ENCODE measurements at places on chromosomes 1 and 21. TPM values are rescaled to one million over a fixed set of nuclear protein-coding genes. Genes with fewer than 3 reads are reported as not detected.

DNA sequence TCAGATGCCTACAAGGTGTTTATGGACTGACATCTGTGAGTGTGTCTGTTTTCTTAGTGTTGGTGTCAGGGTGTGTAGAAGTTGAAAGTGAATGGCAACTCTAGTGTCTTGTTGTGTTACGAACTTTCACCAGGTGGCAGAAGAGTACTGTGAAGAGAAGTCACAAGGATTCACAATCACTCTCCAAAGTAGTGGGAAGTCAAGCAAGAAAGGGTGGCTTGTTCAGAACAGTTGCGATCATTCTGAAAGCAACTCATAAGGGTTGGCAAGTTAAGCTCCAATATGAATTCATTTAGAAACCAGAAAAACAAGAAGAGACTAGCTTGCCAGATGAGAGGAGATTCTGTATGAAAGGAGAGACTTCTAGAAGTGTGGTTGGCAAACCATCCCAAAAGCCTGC, 86.1 kb downstream of the FASLG start:
- peak overlapping the region; percentile 64 for H3K27ac ChIP-seq
- H3K4me3 ChIP-seq = no peak overlapping the region
- peaks cover 23% of the 10 kb centered on the region for H3K4me1 ChIP-seq
- no peak for DNase-seq

- H3K4me1 ChIP-seq = peaks cover 9% of the 10 kb centered on the region
- H3K4me3 ChIP-seq = no peak overlapping the region
- no peak for DNase-seq
- no peaks in the 10 kb centered on the region for H3K27me3 ChIP-seq
- no peak overlapping the region for H3K27ac ChIP-seq
These were observed 185.9 kb upstream of the EDN2 start for GRCh38 chr1:41670217-41670957.

GRCh38 chr1:33087677-33088076, 6.7 kb downstream of the AZIN2 start:
- no peak overlapping the region for H3K27ac ChIP-seq
- DNase-seq = no peak
- no peak overlapping the region for H3K4me3 ChIP-seq
- no peaks in the 10 kb centered on the region for H3K36me3 ChIP-seq
- H3K27me3 ChIP-seq = no peaks in the 10 kb centered on the region
- H3K4me1 ChIP-seq = no peaks in the 10 kb centered on the region

GRCh38 chr1:234454926-234455325, 24.1 kb downstream of the TARBP1 start:
- H3K4me1 ChIP-seq = no peaks in the 10 kb centered on the region
- peaks cover 4% of the 10 kb centered on the region for H3K36me3 ChIP-seq
- H3K4me3 ChIP-seq = no peak overlapping the region
- DNase-seq = no peak

DNA sequence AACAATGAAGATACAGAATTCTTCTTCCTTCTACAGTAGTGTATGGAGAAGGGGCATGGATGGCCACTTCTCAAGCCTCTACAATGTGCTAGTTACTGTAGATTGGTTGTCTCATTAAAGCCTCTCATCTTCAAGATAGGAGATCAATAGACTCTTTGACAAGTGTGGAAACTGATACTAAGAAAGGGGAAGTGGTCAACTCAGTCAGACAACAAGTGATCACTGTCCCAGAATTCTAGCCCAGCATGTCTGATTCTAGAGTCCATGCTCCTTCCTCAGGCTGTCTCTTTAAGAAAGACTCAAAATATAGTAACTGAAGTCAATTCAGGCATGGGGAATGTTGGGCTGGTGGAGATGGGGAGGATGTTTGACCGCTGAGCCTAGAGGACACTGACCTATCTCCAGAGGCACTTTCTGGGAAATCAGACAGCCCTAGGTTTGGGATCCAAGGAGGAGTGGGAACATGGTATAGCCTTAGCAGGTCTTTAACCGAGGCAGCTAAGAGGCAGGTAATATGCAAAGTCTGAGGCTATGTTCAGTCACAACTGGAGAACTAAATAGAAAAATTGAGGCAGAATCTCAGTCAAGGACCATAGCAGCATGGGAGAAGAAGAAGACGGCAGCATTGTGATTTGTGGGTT, 39.3 kb upstream of the EYA3 start:
- H3K4me3 ChIP-seq = no peak overlapping the region
- no peaks in the 10 kb centered on the region for H3K36me3 ChIP-seq
- peak overlapping the region; percentile 67 for H3K27ac ChIP-seq

DNA sequence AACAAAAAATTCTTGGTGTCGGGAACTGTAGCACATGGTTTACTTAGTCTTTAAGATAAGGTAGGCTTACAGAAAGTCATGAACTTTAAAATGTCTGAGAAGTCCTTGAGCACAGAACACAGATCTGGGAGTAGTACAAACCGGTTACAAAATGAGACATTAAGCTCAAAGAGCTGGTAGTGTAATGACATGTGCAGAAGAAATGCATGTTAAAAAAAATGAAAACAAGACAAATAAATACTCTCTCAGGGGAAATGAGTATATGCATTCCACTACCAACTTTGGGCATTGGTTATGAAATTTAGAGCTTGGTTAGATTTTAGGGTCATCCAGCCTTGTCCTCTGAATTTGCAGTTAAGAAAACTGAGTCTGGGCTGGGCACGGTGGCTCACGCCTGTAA, 91.5 kb upstream of the F3 start:
- H3K4me1 ChIP-seq = no peaks in the 10 kb centered on the region
- H3K27ac ChIP-seq = no peak overlapping the region
- H3K27me3 ChIP-seq = no peaks in the 10 kb centered on the region
- no peaks in the 10 kb centered on the region for H3K36me3 ChIP-seq
- no peak overlapping the region for H3K4me3 ChIP-seq
- DNase-seq = no peak

DNA sequence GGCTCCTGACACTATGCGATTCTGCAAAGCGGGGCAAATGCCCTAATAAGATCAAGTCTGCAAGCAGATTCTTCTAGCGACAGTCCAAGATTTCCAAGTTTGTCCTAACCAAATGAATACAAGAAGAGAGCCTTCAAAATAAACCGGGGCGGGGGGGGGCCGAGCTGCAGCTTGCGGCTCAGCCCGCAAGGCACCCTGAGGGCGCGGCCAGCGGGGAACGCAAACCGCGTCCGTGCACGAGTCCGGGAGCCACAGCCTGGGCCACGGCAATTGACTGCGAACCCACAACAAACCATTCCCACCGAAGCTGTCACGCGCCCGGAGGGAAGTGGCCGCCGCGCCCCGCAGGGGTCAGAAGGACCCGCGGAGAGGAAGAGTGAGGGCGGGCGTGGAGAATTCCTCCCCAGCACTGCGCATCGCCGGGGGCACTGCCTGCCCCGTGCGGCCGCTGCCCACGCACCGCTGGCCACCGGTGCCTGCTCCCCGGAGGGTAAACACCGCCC, 687 bp downstream of the TGFBR3 start:
- H3K36me3 ChIP-seq = no peaks in the 10 kb centered on the region
- peaks cover 39% of the 10 kb centered on the region for H3K4me1 ChIP-seq
- H3K4me3 ChIP-seq = peak overlapping the region; percentile 83
- DNase-seq = peak; percentile 88
- H3K27me3 ChIP-seq = no peaks in the 10 kb centered on the region

- H3K27me3 ChIP-seq = no peaks in the 10 kb centered on the region
- H3K36me3 ChIP-seq = no peaks in the 10 kb centered on the region
- H3K4me3 ChIP-seq = no peak overlapping the region
- H3K27ac ChIP-seq = no peak overlapping the region
These were observed 254.2 kb upstream of the ADAMTS5 start for GRCh38 chr21:27221077-27221476.

- H3K27ac ChIP-seq = no peak overlapping the region
- H3K27me3 ChIP-seq = no peaks in the 10 kb centered on the region
- DNase-seq = no peak
- no peak overlapping the region for H3K4me3 ChIP-seq
- no peaks in the 10 kb centered on the region for H3K4me1 ChIP-seq
These were observed 29.1 kb downstream of the LGALS8 start for GRCh38 chr1:236552901-236553300.

GRCh38 chr1:221689138-221689537, 52.8 kb downstream of the DUSP10 start:
- DNase-seq = no peak
- H3K27me3 ChIP-seq = no peaks in the 10 kb centered on the region
- H3K4me3 ChIP-seq = no peak overlapping the region
- H3K4me1 ChIP-seq = no peaks in the 10 kb centered on the region
- no peak overlapping the region for H3K27ac ChIP-seq

The TMEM53 gene
- total RNA-seq = 10.7 TPM

The S100A11 gene
- total RNA-seq = 332 TPM

The CPTP gene
- total RNA-seq = 41.6 TPM

The GPR153 gene
- 9.4 TPM for total RNA-seq

The SLC5A9 gene
- 3.5 TPM for total RNA-seq

The MTARC1 gene
- total RNA-seq = 12.4 TPM

Measured in upper lobe of left lung (tissue), 6 donors.